HS-5 (cell line): ENCODE measurements at places on chromosomes 11 and 22.

DNA sequence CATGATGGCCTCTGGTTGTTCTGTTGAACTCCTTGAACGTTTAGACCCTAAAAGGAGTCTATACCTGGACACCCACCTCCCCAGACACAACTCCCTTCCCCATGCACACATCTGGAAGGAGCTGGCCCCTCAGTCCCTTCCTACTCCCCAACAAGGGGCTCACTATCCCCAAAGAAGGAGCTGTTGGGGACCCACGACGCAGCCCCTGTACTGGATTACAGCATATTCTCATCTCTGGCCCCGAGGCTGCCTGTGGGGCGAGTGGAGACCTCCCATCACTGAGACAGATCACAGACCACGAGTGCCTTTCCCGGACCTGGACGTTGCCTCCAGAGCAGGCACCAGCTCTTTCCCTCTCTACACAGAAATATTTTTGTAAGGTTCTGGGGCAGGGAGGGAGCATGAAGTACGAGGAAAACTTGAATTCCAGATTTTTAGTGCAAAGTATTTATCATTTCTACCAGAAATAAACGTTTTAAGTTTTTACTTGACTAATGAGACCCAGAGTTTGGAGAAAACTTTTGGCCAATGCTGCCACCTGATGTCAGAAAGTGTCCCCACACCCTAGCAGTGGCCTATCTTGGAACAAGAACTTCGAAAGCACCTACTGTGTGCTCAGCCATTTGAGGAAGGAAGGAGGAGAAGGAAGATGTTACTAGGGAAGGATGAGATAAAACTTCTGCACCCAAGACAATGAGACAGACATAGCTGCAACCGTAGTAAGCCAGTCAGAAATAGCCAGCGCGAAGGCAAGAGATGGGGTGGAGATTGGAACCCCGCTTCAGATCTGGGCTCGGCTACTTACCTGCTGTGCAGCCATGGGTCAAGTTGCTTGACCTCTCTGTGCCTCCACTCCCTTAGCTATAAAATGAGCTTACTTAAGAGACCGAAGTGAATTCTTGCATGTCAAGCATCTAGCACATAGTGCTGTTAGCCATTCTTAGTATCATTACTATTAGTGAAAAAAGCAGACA lies 10.2 kb upstream of the POU2F3 start:
- DNase-seq, result no peak

DNA sequence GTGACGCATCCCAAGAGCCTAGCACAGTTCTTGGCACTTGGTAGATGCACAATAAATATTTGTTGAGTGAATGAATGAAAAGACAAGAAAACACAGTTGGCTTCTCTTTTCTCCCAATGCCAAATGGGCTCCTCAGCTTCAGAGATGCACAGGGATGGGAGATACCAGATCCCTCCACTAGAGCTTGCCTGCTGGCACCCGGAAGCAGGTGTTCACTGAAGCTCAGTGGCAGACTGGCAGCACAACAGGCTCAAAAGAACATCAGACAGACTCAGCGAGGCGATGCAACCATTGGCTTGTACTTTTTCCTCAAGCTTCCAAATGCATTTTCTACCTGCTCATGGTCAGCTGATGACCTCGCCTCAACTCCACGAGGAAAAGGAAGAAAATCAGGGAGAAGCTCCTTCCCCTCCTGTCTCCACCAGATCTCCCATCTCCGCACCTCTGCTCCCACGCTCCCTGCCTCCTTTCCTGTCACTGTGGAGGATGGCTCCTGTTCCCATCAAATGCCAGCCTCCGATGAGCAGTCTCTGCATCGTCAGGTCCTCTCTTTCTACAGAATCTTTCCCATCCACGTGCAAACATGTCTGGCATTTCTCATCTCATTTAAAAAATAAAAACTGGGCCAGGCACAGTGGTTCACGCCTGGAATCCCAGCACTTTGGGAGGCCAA lies 5.8 kb downstream of the RAPSN start:
- no peak for DNase-seq

DNA sequence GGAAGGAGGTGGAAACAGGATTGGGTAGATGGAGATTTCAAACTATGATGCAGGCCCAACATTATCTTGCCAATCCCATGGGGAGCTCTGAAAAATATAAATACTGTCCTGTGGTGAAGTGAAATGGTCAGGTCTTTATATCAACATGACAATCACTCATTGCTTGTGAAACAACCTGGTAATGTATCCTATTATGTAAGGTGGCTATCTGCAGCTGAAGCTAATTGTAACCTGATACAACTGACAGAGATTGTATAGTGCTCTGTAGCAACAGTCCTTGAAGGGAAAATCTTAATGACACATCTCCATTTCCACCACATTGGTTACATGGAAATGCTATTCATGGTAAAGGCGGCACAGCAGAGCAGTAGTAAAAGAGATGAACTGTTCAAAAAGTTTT lies 20.7 kb upstream of the CHORDC1 start:
- no peak for DNase-seq

GRCh38 chr11:17519061-17519885 lies 24.9 kb downstream of the USH1C start:
- DNase-seq, result no peak

GRCh38 chr11:125123194-125123946 lies 11.9 kb upstream of the TMEM218 start:
- DNase-seq, result no peak

DNA sequence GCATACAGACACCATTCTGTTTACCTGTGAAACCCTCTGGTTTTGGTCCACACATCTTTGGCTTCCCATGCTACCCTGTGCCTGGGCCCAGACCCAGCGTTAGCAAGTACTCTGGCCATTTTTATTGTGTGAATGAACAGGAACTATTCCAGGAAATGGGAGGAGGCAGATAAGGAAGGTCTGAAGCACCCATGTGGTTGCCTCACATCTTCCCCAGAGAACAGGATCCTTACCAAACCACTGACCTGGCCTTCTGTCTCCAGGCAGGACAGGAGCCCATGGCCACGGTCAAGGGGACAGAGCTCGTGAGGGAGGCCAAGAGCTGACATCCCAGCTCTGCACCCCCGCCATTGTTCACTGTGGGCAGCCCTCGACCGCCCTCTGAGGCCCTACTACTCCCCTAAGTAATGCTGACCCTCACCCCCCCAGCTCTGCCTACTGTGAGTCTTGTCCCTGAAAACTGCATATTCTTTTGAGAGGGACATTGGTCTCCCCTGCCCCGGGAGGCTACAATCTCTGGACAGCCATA lies 97.7 kb upstream of the TP53I11 start:
- DNase-seq, result no peak

- no peak for DNase-seq
These were observed 653 bp downstream of the GRK3 start for GRCh38 chr22:25564979-25565677.

- no peak for DNase-seq
These were observed 116.4 kb downstream of the STIM1 start for GRCh38 chr11:3971756-3972404.
